CD8-positive, alpha-beta T cell (primary cell): ENCODE measurements at places on chromosomes 12 and 14.

DNA sequence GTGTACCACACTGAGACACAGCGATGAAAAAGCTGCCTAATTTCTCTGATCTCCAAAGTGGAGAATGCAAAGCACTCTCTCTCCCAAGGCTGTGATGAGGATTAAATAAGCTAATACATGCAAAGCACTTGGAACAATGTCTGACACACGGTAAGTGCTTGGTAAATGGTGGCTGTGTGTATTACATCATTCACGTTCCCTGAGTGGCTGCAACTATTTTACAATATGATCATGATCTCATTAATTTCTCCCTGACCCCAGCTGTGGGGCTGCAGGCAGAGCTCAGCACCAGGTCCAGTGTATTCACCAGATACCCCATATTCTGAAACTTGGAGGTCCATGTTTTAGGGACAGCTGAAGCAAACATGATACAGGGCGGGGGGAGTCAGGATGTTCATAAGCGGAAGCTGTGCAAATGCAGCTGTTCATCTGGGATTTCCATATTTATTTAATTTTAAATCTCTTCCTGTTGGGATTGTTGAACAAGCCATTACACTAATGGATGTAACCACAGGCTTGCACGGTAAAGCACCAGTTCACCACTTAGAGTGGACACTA is 106.4 kb downstream of the CCDC60 start:
- DNase-seq: no peak

GRCh38 chr14:99325016-99325415 is 53.0 kb upstream of the BCL11B start:
- no peak for DNase-seq

DNA sequence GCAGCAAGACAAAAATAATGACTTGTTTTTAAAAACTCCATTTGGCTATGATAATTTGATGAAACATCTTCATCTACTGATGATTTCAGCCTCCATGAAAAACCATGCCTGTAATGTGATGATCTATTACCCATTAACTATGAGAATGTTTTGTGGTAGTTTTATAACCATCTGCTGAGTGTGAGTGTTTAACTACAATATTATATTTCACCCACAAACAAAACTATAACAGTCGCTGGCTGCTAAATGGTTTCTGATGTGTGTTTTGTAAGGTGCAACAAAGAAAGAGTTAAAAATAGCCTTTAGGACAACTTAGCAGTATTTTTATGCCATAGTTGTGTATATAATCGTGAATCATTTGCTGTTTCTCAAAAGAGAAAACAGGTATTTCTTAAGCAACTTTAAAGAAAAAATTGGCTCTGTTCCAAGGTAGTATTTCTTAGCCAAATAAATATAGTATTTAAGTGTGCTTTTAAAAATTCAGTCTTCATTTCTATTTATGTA is 4.9 kb downstream of the PTHLH start:
- no peak for DNase-seq

DNA sequence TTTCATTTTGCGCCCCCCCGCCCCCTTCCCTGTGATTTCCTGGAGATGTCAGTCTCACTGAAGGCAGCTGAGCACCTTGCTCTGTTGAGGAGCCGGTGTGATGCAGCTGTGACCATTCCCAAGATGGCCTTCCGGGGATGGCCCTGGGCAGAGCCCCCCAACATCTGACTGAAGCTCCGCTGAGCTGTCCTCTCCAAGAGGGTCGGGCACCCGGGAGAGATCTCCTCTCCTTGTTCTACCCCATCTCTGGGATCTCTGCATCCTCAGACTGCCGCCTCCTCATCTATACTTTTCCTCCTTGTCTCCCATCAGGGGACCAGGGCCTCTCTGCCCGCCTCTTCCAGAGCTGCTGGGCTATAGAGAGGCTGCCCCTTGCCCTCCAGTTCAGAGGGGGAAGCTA is 965 bp upstream of the SMOC1 start:
- DNase-seq: no peak
